ENCODE measurements at places on chromosomes 16 and 17.

DNA sequence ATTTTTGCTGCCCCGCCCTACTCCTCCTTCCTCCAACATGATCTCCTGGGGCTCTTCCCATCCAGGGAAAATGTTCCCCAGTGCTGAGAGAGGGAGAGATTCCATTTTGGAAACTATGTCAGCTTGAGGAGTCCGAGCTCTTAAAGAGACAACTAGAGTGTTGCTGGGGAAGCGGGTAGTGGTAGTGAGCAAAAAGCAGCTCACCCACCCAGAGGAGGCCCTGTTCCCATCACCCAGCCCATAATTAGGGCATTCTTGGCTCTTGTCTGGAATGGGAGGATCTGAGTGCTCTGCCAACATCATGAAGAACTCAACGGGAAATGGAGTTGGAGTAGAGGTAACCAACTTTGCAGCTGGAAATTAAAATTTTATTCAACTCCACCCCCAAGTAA is 9.1 kb upstream of the MSL1 start:
- peaks cover 63% of the 10 kb centered on the region for H3K4me1 ChIP-seq
- no peak for DNase-seq
- no peaks in the 10 kb centered on the region for H3K27me3 ChIP-seq
- H3K36me3 ChIP-seq: no peaks in the 10 kb centered on the region
- H3K4me3 ChIP-seq: no peak overlapping the region

GRCh38 chr17:3221850-3222249 is 14.4 kb downstream of the OR1A1 start:
- H3K4me1 ChIP-seq: peaks cover 6% of the 10 kb centered on the region
- no peak overlapping the region for H3K4me3 ChIP-seq
- no peaks in the 10 kb centered on the region for H3K36me3 ChIP-seq

DNA sequence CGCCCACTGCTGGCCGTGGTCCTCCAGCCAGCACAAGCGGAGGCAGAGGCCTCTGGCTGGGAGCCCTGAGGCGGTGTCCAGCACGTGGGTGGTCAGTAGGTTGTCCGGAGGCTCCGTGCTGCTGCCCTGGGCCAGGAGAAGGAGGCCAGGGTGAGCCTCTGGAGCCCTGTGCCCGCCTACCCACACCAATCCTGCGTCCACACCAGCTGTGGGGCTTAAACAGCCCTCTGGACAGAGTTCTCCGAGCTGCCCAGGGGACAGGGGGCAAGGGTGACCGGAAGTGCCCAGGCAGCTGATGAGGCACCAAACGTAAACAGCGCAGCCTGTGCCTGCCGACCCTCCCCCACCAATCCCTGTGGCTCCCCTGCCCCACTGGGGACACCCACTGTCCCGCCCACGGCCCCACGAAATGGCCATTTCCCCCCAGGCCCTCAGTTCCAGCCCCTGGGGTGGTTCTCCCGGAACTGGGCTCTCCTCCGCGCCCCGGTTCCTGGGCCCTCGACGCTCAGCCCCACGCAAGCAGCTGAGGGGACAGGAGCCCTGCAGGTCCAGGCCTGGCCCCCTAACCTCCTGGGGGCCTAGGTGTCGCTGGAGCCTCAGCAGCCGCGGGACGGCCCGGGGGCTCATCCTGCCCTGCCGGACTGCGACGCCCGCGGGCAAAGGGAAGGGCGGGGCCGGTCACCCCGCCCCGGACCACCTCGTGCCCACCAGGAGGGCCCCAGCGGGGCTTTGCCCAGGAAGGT is 27.9 kb upstream of the DBNDD1 start:
- H3K27ac ChIP-seq: no peak overlapping the region
- peaks cover 10% of the 10 kb centered on the region for H3K27me3 ChIP-seq
- peak overlapping the region; percentile 29 for H3K4me3 ChIP-seq
- H3K4me1 ChIP-seq: peaks cover 16% of the 10 kb centered on the region
- H3K36me3 ChIP-seq: no peaks in the 10 kb centered on the region

DNA sequence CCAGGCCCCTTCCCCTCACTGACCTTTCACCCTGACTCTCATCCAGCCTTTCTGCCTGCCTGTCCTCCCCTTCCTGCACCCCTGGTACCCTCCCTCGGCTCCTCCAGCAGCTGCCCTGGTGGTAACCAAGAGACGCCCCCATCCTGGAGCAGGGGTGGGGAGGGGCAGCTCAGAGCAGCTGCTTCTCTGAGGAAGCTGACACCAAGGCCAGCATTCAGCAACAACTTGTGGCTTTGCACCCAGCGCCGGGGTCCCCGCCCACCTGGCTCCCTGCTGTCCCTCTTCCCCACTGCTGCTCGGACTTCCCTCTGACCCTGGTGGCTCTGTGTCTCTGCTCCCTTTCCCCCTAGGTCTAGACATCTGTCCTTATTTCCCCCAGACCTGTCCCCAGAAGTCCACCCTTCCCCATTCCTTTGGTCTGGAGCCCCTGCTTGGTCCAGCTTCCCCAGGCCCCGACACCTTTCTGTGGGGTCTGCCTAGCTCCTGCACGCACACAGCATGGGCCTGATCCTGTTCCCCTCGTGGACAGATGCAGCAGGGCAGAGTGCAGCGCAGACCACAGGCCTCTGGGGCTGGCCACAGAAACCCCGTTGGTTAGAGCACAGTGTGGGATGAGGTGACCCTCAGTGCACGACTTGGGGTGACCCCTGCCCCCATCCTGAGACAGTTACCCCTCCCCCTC is 1.2 kb upstream of the ATP2A1 start:
- H3K4me1 ChIP-seq: peaks cover 20% of the 10 kb centered on the region
- DNase-seq: no peak
- H3K27ac ChIP-seq: no peak overlapping the region
- no peak overlapping the region for H3K4me3 ChIP-seq
- peaks cover 21% of the 10 kb centered on the region for H3K36me3 ChIP-seq
- H3K27me3 ChIP-seq: peaks cover 9% of the 10 kb centered on the region

DNA sequence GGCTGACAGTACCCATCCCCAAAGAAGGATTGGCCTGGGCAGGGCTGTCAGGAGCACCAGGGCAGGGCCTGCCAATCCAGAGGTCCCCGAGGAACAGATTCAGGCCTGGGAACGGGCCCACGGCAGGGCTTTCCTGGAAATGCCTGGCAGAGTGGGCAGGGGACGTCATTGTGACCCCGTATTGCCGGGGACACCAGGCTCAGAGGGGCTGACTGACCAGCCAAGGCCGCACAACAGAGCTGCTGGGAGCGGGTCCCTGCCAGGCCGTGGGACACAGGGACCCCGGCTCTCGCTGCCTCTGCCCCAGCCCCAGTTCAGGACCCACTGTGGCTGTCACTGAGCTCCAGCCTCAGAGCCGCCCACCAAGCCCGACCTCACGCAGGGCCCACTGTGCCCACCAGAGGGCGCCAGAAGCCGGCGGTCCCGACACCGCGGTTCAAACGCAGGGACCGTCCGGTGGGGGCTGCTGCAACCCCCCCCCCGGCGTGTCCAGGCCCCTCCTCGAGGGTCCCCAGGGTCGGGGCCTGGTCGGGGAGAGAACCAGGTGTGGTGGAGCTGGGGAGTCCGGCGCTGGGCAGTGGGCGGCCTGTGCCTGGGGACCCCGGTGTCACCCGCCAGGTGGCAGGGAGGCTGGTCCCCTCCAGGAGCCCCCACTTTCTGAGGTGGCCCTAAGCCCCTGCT is 15.2 kb upstream of the SSTR5 start:
- peaks cover 8% of the 10 kb centered on the region for H3K27me3 ChIP-seq
- H3K4me1 ChIP-seq: peaks cover 11% of the 10 kb centered on the region
- H3K27ac ChIP-seq: no peak overlapping the region
- no peaks in the 10 kb centered on the region for H3K36me3 ChIP-seq
- peak; percentile 76 for DNase-seq
- H3K4me3 ChIP-seq: no peak overlapping the region

DNA sequence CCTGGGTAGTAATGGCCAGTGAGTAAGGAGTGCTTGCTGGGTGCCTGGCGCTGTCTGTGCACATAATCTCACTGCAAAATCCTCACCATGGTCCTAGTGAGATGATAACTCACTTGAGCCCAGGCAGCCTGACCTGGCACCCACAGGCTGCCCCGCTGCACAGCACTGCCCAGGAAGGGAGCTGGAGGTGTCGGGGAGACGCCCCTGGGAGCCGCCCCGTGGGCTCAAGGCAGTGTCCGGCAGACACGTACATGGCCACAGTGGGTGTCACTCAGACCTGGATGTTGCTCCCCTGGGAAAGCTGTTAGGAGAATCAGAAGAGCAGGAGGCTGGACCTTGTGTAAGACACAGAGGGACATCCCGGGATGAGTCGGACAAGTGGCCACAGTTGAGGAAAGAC is 44.2 kb downstream of the BEAN1 start:
- H3K4me1 ChIP-seq: peaks cover 20% of the 10 kb centered on the region
- no peaks in the 10 kb centered on the region for H3K36me3 ChIP-seq
- no peak for DNase-seq
- H3K4me3 ChIP-seq: no peak overlapping the region
- H3K27me3 ChIP-seq: no peaks in the 10 kb centered on the region

GRCh38 chr17:77677211-77677610 is 281.3 kb upstream of the TNRC6C start:
- no peaks in the 10 kb centered on the region for H3K27me3 ChIP-seq
- no peak overlapping the region for H3K4me3 ChIP-seq
- H3K4me1 ChIP-seq: peaks cover 3% of the 10 kb centered on the region
- H3K27ac ChIP-seq: no peak overlapping the region
- no peak for DNase-seq

GRCh38 chr17:73255671-73256181 is 6.0 kb downstream of the CPSF4L start:
- peak; percentile 36 for DNase-seq
- peaks cover 6% of the 10 kb centered on the region for H3K4me1 ChIP-seq
- H3K36me3 ChIP-seq: no peaks in the 10 kb centered on the region
- no peak overlapping the region for H3K4me3 ChIP-seq

- no peaks in the 10 kb centered on the region for H3K27me3 ChIP-seq
- no peak overlapping the region for H3K27ac ChIP-seq
- H3K36me3 ChIP-seq: peaks cover 15% of the 10 kb centered on the region
- no peak overlapping the region for H3K4me3 ChIP-seq
- DNase-seq: no peak
Observed at GRCh38 chr16:56810954-56811353, 54.1 kb upstream of the SLC12A3 start.

DNA sequence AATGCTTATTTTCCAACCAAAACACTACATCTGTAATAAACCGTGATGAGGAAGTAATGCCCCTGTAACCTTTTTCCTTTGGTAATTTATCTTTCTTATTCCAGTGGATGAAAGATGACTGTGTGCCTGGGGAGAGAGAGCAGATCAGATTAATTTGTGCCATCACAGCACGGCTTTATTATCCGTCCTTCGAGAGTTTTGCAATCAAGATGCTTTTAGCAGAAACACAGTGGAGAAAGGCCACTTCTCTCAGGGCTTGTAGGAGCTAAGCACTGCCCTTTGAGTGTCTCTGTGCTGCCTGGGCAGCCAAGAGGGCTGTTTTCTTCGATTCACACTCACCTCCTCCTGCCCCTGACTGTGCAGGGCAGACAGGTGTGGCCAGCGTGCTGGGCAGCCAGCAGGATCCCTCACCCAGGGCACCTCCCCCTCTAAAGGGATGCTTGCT is 190.2 kb downstream of the PRKCA start:
- no peaks in the 10 kb centered on the region for H3K27me3 ChIP-seq
- no peak overlapping the region for H3K4me3 ChIP-seq
- DNase-seq: no peak
- H3K27ac ChIP-seq: no peak overlapping the region

DNA sequence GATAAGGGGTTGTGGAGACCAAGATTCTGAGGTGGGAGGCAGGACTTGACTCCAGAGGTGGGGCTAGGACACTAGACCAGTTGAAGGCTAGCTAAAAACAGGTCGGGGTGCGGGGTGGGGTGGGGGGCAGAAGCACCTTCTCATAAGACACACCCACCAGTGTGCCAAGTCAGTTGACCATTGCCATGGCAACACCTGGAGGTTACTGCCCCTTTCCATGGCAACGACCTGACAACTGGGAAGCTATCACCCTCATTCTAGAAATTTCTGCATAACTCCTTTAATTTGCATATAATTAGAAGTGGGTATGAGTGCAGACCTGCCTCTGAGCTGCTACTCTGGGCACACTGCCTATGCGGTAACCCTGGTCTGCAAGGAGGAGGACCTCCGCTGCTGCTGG is 53.9 kb upstream of the ALOX12 start:
- no peak overlapping the region for H3K27ac ChIP-seq
- no peaks in the 10 kb centered on the region for H3K36me3 ChIP-seq
- DNase-seq: no peak
- H3K4me3 ChIP-seq: no peak overlapping the region
- peaks cover 9% of the 10 kb centered on the region for H3K4me1 ChIP-seq
- no peaks in the 10 kb centered on the region for H3K27me3 ChIP-seq

GRCh38 chr16:55662644-55663031 is 6.8 kb downstream of the SLC6A2 start:
- no peak for DNase-seq
- H3K27me3 ChIP-seq: peaks cover 2% of the 10 kb centered on the region

DNA sequence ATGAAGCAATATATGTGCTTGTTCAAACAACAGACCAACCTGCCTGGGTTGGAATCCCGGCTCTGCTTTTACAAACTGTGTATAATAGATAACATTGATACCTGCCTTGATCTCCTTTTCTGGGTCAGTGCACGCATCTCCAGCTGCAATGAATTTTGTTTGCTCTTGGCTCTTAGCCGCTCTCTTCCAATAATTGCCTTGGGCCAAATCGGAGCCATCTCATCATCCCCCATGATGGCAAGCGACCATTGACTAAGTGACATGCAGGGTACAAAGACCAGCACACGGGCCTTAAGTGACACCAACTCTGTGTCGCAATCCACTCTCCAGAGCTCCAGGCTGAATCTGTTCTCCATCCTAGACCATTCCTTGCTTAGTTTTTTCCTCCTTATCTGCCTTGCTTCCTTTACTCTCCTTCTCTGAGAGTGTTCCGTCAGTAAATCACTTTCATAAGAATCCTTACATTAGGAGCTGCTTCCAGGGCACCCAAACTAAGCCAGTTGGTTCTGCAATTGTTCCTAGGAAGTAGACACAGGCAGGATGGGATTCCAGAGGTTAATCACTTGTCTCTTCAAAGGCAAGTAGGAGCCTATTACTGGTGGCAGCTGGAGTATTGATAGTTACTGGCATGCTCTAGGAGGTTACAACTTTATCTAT is 134.2 kb downstream of the ABCA8 start:
- H3K27ac ChIP-seq: no peak overlapping the region
- H3K4me3 ChIP-seq: no peak overlapping the region
- no peaks in the 10 kb centered on the region for H3K4me1 ChIP-seq
- H3K36me3 ChIP-seq: no peaks in the 10 kb centered on the region

GRCh38 chr17:76219670-76220383 is 20.5 kb downstream of the RNF157 start:
- no peaks in the 10 kb centered on the region for H3K27me3 ChIP-seq
- H3K4me3 ChIP-seq: no peak overlapping the region
- H3K27ac ChIP-seq: no peak overlapping the region
- H3K4me1 ChIP-seq: peaks cover 6% of the 10 kb centered on the region
- peaks cover 2% of the 10 kb centered on the region for H3K36me3 ChIP-seq

- H3K4me3 ChIP-seq: no peak overlapping the region
- no peak for DNase-seq
- H3K27me3 ChIP-seq: peaks cover 4% of the 10 kb centered on the region
Observed at GRCh38 chr17:77054936-77055335, 85.8 kb upstream of the SEC14L1 start.

All from CD4-positive, alpha-beta T cell (primary cell).